Central memory CD4-positive, alpha-beta T cell (primary cell): ENCODE measurements at places on chromosomes 1 and 21.

DNA sequence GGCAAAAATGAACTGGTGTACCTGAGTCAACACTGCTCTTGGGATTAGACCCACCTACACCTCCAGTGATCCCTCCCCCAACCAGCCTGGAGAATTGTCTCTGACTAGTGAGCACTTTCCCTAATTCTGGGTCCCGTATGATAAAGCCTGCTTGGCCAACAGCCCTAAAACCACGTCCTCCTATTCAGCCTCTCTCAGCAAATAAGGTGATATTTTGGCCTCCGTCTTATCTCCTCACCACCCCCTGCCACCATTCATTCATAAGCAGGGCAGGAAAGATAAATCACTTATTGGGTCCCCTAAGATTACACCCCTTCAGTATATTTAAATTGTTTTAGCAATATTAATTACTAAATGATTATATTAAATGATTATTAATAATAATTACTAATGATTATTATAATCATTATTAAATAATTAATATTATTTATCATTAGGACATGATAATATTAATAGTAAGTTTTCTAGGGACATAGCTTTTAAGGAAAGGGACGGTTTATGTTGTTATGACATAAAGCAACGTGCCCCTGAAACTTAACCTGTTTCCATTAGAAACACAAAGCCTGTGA lies 108.0 kb downstream of the DUSP10 start:
- DNase-seq = no peak

DNA sequence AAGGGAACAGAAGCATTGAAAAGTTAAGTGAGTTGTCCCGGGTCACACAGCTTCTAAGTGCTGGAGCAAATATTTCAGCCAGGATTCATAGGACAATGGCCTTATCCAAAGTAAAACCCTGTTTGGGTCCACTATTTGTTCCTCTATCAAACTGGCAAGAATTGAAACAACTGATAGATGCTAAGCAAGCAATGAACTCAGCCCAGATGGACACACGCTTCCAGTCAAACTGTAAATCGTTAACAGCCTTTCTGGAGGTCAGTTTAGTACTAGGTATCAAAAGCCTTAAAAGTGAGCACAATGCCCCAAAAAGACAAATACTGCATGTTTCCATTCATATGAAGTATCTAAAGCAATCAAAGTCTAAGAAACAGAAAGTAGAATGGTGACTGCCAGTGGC lies 779 bp upstream of the SVBP start:
- no peak for DNase-seq

DNA sequence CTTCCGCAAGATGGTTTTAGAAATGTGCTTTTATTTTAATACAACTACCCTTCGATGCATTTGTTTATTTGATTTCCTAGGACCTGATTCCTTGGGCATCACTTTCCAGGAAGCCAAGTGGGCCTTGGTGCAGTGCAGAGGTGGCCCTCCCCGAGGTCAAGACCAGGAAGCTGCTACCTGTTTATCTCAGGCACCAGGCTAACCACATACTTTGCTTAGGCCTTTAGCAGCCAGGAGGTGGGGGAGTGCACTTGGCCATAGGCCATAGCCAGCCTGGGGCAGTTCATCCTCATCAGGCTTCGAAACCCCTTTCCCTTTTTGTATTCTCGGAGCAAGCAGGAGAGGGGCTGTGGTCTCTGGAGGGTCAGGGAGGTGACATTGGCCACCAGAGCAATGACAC lies 45.4 kb downstream of the SMYD2 start:
- DNase-seq = no peak

- DNase-seq = peak; percentile 6
Observed at GRCh38 chr1:205812271-205812877, 624 bp downstream of the SLC41A1 start.

DNA sequence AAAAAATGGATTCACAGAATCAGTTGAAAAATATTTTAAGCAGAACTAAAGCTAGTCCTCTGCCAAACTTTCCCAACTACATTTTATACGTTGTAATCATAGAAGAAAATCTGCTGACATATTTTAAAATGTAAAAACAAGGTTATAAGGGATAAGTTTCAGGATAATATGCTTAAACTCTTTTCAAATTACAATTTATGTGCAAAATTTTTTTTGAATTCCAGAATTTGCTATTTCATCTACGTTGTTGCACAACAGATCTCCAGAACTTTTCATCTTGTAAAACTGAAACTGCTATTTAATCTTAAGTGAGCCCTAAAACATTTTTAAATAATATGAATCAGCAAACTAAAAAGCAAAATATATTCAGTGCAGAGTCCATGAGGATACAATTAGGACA lies 5.9 kb downstream of the EDEM3 start:
- no peak for DNase-seq

DNA sequence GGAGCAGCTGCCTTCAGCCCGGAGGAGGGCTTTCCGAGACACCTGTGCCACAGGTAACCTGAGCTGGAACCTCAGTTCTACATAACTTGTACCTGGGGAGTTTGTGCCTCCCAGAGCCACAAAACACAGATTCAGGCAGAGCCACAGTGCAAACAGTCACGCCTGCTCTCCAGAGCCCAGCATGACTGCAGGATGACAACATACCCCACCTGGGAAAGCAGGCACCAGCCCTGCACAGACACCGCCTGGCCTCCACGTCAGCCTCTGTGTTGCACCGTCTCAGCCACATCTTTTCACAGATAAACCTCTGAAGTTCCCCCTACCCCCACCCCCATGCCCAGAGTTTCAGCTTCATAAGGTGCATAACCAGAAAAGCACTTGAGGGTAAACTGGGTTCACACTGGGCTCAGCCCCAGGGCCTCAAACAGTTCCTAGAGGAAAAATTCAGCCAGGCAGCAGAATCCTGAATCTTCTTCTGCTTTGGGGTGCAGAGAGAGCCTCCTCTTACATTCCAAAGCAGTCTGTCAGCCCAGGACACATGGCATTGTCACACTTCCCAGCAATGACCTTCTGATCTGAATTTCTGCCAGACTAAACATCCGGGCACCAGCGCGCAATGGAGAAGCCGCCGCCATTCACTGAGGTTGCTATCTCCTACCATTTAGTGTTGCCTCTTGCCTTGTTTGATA lies 229.5 kb downstream of the TOMM20 start:
- DNase-seq = no peak

DNA sequence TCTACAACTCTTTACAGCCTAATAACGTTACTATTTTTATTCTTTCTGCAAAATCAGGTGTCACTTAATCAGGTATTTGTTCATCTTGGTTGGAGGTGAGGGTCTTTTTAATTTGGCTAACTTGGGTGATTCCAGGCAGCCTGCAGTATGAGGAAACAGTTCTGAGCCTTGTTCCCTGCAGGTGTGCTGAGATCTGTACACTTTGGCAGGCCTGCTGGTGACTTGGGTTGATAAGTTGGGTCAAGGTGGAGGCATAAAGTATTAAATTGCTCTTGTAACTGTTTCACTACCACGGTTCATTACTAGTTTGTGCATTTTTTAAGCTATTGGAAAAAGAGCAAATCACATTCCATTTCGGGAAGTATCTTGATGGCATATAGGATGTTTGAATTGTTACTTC lies 10.0 kb downstream of the MAP3K21 start:
- no peak for DNase-seq

DNA sequence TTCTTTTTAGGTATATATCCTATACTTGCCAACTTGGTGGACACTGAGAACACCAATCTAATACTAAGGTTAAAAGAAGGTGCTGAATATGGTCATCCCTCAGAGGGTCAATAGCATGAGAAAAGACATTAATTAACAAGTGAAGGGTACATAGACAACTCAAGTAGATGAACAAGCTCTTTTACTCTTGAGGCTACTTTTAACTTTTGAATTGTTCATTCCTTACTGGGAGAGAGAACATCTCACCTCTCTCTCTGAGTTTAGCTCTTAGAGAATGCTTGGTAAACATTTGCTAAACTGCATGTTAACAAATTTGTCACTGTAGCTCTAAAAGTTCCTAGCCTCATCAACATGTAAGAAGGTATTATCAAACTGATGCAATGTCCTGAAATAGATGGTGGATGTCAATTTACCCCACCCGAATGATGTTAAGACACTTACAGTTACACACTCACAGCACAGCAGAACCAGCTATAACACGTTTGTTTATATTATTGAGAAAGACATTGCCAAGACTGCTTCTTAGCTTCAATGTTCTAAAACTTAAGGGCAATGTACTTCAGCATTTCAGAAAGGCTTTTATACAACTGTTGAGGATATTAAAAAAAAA lies 35.9 kb downstream of the HEATR1 start:
- no peak for DNase-seq

DNA sequence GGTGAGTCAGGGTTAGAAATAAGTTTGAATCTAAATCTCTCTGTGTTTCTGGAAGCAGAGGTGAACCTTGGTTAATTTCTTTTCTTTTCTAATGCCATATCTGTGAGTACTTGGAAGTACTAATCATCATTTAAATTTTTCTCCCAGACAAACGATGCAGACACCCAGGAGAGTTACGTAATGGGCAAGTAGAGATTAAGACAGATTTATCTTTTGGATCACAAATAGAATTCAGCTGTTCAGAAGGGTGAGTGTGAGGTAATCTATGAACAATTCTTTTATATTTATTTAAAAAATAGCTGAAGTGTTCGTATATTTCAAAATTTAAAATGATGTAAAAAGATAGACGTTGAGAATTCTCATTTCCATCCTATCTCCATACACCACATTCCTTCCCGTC lies 11.2 kb downstream of the C4BPA start:
- DNase-seq = no peak

DNA sequence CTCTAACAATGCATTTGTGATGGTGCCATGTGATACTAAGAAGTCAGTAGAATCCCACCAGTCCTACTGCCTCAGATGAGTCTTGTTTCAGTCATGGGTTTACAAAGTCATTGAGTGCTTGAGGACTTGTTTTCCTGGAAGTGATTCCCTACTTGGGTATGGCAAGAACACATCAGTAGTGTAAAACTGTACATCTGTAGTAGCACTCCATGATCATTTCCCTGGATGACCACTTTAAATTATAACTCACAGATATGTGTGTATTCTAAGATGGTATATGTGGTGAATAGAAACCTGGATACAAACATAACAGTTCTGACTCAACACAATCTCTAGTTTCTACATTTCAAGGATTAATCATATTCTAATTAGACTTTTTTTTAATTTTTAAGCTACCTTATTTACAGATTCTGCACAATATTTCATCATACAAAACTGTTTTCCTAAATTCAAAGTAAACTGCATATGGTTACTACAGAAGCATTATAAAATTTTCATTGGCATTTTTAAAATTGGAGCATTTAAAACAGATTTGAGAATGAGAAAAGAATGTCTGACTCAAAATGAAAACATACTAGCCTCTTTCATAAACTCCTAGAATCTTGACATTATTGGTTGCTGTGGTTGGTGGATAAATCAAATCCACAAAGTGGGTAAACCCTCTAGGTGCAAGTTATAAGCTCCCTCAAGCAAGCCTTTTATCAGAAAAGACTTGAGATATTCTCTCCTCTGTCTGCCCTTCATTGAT lies 6.8 kb upstream of the PSMG1 start:
- DNase-seq = no peak

DNA sequence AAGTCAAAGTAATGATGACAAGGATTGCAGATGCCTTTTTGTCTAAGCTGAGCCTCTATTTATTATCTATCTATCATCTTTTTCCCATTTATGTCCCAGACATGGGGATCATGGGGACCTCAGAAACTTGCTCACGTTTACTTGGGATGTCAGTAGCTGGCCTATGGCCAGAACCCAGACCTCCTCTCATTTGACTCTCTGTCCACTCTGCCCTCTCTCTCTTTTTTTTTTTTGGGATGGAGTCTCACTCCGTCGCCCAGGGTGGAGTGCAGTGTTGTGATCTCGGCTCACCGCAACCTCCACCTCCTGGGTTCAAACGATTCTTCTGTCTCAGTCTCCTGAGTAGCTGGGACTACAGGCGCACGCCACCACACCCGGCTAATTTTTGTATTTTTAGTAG lies 3.7 kb upstream of the ID3 start:
- DNase-seq = no peak

DNA sequence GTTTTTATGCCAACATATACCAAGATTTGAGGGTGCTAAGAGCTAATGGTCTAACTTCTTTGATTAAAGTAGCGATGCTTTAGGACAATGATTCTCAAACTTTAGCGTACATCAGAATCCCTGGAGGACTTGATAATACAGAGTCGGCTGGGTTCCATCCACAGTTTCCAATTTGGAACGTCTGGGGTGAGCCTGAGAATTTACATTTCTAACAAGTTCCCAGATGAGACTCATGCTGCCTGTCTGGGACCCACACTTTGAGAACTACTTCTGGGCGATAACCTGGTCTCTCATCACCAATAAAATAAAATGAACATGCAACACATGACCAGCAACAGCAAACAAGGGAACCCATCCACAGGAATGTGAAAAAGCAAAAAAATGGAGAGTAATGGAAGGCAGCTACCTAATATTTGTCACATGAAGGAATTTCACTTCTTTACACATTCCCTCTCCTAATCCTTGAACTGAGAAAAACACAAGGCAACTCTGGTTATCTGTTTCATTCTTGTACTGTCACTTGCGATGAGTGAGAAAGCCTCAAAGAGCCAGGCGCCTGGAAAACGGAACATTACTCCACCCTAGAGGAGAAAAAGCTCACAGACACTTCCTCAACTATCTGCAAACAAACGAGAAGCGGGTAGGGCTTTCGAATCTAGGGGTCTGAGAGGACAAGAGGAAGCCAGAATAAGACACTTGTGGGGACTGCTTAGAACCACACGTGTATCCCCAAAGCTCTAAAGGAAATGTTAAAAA lies 14.0 kb downstream of the HSF2BP start:
- no peak for DNase-seq

- DNase-seq = no peak
Observed at GRCh38 chr1:41812453-41812852, 106.3 kb downstream of the HIVEP3 start.

DNA sequence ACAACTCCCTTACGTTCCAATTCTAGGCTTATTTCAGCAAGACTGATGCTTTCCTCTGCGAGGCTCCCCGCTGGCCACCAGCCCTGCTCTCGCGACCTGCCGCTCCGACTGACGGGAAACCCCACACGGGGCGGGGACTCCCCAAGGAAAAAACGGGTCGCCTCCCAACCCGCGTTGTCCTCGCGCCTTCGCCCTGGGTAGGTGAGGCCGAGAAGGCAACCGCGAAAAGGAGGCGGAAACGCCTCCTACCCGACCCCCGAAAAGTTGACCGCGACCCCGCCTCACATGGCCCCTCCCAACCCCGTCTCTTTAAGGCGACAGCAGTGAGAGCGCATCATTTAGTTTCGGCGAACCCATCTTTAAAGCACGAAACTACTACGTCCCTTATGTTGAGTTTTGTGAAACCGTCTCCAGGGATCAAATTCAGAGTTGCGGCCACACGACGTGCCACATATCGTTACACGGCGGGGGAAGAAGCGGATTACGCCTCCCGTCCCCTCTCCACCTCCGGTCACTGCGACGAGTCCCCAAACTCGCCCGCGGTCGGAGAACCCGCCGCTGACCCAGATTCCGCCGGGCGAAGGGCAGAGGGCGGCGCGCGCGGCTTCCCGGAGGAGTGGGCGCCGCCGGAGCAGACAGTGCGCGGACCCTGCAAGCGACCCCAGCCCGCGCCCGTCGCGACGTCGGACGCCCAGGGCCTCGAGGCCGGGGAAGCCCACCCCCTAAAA lies 1.2 kb downstream of the ANP32E start:
- DNase-seq = peak; percentile 87

- DNase-seq = no peak
Observed at GRCh38 chr21:45894906-45895777, 86.4 kb upstream of the COL6A1 start.

GRCh38 chr1:42757892-42758275 lies 8.9 kb downstream of the P3H1 start:
- DNase-seq = no peak
